ENCODE measurements at places on chromosomes 6 and 20. TPM values are rescaled to one million over a fixed set of nuclear protein-coding genes. Genes with fewer than 3 reads are reported as not detected.

The MATN4 gene
- not detected for total RNA-seq

- no peak for DNase-seq
Measured at GRCh38 chr20:58213716-58214115, 14.7 kb downstream of the ANKRD60 start.

- no peak for DNase-seq
Measured at GRCh38 chr6:129672881-129673631, 36.9 kb downstream of the ARHGAP18 start.

DNA sequence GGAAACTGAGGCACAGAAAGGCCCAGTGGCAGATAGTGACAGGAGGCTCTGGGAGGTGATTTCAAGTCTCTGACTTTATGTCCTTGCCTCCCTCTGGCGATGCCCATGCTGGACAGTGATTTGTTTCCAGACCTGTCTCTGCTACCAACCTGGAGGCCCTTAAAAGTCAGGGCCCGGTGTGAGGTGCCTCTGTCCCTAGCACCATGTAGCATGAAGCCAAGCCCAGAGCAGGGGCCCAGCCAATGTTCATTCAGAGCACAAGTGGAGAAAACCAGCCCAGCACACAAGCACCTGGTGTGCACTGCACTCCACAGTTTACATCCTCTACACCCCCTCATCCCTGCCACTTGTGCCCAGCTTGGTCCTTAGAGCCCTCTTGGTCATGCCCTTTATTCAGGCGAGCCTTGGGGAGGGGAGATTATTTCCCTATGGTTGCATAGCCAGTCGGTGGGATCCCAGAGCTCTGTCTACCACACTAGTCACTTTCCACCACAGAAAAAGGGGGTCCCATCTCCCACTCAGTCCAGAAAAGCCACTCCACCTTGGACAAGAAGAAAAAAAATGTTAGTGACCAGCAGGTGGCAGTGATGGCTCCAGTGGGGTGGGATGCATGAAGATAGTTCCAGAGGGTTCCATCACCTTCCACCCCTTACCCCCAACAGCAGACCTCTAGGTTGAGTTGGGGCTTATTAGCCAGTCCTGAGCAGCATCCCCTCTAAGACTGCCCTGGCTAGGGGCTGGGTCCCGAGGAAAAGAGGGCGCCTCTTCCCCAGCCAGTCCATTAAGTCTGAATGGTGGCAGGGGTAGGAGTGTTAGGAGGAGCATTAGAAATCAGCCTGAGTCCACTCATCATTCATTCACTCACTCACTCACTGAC lies 30.9 kb downstream of the KIAA1755 start:
- DNase-seq = no peak

- no peak for DNase-seq
Measured at GRCh38 chr6:168164462-168165061, 85.5 kb upstream of the FRMD1 start.

DNA sequence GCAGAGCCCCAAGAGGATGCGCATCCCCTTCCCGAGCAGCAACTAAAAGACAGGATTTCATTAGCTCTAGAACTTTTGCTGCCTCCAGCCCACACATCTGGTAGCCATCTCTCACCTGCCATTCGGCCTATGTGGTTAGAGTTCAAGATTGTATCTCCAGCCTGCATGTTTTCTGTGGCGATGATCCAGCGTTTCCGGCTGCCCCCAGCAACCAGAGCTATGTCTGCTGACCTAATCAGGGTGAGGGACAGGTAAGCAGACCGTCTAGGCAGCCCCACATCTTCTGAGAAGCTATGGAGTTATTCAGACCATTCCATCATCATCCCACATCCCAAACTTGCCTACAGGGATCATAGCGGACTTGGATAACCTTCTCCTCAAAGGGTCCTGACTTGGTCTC lies 2.3 kb upstream of the CUL7 start:
- DNase-seq = no peak

DNA sequence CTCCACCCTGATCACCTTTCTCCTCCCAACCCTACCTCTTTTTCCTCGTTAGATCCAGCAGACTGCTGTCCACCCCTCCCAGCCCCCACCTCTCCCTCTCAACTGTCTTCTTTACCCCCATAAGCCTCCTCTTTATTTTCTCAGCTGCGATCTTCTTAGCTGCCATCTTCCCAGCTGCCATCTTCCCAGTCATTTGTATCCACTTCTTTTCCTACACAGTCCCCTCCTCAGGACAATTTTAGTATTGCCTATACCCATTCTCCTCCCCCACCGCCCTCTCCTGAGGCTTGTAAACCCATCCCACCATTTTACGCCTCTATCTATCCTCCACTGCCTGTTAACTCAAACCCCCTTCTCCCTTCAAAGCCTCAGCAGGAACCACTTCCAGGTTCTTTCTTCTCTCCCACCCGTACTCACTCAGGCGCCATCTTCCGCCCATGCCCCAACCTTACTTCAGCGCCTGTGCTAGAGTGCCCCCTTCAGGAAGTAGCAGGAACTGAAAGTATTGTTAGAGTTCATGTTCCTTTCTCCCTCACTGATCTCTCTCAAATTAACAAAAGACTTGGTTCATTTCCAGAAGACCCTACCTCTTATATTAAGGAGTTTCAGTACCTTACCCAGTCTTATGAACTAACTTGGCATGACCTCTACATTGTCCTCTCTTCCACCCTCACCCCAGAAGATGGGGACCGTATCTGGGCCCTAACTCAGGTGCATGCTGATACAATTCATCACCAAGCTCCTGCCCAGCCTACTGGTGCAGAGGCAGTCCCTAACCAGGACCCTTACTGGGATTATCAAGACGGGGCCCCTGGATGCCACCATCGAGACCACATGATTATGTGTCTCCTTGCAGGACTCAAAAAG lies 236.0 kb downstream of the ADGRG6 start:
- no peak for DNase-seq
